Stimulated activated CD4-positive, alpha-beta T cell treated with anti-CD3 and anti-CD28 coated beads, Interleukin-4, amount 100 ng/mL, for 48 hours (primary cell): ENCODE measurements at places on chromosomes 6 and 20.

GRCh38 chr6:1709234-1709641 is 99.5 kb downstream of the FOXC1 start:
- no peak for DNase-seq

GRCh38 chr6:96153775-96154174 is 138.0 kb downstream of the FUT9 start:
- no peak for DNase-seq

GRCh38 chr6:134512981-134513391 is 195.1 kb upstream of the SGK1 start:
- no peak for DNase-seq

DNA sequence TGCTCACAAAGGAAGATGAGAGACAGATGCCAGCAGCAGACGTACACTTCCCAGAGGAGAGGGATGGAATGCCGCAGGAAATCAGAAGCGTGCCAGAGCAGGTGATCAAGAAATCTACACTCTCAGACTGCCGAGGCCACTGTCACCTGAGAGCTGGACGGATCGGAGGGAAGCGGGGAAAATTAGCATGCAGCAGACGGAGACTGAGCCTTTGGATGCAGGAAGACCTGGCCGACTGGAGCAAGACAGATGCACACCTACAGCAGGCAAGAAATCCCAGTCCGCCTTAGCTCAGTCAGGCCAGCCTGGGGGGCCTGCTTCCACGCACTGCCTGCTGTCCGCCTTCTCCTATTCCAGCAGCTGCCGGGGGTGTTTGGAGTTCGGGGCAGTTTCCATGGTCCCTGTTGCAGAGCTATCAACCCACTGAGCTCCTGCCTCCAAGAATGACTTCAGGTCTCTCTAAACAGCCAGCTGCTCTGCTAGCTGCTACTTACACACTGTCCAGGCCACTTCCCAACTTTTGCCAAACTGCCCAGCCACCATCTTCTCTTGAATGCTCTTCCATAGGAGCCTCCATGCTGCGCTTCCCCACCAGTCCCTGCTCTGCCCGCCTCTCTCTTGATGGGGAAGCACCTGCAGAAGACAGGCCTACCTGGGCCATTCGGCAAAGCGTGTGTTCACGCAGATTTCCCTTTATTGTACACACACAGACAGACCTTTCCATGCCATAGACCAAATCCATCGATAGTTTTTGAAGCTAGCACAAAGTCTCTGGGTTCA is 368.5 kb downstream of the ZFAND3 start:
- no peak for DNase-seq

DNA sequence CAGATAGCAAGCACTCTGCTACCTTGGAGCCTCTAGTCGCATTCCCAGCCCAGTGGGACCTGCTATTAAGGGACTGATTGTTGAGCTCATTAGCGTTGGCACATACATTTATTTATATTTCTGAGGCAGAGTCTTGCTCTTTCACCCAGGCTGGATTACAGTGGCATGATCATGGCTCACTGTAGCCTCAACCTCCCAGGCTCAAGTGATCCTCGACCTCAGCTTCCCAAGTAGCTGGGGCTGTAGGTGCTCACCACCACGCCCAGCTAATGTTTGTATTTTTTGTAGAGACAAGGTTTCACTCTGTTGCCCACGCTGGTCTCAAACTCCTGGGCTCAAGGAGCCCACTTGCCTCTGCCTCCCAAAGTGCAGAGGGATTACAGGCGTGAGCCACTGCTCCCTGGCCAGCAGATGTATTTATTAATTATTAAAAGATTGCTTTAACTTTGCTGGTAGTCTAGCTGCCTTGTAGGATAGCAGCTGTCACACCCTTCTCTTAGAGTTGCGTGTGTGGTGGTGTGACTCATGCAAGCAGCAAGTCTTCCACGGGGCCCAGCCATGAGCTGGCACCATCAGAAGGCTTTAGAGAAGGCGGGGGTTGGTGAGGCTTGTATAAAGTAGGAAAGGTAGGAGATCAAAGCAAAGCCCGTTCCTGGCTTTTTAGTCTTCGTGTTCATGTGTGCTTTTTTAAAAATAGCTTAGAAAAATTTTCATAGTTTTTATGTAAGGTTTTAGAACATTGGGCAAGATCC is 16.5 kb downstream of the ACTR5 start:
- DNase-seq: peak; percentile 47

GRCh38 chr20:1214838-1215261 is 11.0 kb upstream of the RAD21L1 start:
- DNase-seq: no peak

GRCh38 chr20:37622728-37623127 is 71.1 kb upstream of the CTNNBL1 start:
- no peak for DNase-seq

DNA sequence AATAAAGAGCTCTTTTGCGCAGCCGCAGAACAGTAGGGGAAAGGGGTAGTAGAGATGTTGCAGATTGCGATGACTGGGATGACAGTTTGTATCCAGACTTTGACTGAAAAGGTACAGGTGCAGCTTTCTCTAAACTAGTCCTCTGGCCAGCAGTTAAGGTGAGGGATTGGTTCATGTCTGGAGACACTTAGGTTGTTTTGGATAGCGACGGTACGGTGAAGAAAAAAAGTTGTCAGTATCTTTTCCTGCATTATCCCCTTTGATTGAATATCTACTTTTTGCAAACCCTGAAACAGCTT is 537 bp downstream of the PRR3 start:
- DNase-seq: no peak

DNA sequence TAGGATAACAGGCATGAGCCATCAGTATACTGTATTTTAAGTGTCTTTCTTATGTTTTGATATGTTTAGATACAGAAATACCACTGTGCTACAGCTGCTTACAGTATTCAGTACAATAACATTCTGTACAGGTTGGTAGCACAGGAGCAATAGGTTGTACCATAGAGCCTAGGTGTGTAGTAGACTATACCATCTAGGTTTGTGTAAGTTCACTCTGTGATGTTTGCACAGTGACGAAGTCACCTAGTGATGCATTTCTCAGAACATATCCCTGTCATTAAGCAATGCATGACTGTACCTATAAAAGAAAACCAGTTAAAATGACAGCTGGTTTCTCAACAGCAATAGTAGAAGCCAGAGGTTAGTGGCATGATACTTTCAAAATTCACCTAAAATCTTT is 3.0 kb upstream of the ZBTB24 start:
- DNase-seq: no peak

DNA sequence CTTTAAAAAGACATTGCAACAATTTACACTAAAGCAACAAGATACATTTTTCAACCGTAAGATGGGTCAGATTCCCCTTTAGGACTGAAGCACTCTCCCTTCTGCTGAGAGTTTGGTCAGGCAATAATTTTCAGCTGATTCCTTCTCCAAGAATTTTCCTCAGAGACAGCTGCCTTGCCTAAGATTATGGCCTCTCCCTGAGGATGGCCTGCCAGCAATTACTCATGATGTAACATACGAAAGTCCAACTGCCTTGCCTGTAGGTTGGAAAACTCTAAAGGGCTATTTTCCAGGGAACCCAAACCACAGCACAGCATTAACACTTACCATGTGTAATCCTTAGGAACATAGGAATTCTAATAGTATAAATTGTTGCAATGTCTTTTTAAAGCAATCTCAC is 229.1 kb upstream of the FLRT3 start:
- no peak for DNase-seq

DNA sequence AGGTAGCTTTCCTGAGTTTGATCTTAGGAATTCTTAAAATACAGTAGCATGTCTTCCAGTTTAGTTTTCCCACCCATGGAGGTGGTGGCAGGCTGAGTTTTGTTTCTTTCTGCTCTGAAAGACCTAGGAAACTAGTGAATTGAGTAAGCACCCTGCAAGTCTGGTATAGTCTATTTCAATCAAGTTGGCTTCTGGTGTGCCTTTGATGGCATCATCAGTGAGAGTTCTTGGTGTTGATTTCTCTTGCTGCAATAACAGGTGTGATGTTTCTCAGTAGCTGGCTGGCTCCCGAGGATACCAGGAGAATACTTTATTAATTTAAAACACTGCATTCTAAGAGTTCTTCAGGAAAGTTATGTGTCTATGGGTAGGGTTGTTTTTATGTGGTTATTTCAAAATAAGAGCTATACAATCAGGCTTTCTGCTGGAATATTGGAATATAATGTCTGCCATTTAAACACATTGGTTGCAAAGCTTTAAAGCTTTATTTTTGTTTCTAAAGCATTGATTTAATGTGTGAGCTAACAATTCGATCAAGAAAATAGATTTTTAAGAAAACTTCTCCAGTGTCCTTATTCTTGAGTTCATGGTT is 19.0 kb downstream of the VAPB start:
- DNase-seq: no peak

DNA sequence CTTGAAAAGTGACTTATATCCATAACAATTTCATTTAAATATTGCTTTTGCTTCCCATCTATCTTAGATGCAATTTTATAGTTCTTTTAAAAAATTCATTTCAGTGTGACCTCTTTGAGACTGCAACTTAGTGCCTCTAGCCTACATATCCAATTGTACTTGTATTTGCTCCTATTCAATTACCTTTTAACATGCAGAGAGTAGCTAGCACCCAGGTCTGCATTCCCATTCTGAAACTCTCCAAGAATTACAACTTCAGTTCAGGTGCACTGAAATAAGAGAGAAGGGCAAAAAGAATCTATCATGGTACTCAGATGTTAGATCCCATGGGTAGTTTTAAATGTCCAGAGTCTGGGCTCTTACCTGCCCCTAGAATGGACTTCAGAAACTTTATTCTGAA is 765.4 kb upstream of the SLC35B3 start:
- no peak for DNase-seq

DNA sequence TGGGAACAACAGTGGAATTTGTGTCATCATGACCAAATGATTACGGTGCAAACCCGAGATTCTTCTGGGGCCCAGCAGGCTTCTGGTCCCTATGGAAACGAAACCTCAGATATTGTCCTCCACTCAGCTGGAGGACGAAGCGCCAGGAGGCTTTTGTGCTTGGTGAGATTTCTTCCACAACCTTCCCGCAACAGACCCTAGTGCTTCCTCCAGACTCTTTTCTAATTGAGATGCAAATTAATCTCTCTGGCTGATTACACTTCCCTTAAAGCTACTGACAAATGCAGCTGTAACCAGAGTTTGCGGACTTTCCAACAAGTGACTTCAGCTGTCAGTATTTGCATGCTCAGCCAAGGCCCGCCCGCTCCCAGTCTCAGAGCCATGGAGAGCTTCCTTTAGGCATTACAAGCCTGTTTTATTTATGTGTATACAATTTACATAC is 96.0 kb downstream of the INSM1 start:
- no peak for DNase-seq

- DNase-seq: no peak
Observed at GRCh38 chr20:51359947-51360346, 182.6 kb downstream of the NFATC2 start.

DNA sequence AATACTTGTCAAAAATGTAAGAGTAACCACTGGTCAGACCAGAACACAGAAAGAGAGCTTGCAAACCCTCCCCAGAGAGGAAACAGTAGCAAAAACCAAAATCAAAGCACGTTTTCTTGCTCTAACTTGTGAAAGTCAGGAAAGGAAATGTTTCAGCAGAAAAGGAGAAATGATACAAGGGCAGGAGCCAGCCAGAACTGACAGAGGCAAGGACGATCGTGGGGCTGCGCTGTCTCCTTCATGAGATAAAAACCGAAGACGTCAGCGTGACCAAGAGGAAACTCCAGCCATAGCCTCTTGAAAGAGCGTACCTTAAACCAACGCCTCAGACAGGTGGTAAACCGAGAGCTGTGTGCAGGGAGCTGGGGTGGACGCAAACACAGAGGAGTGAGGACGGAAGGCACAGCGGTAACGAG is 27.5 kb downstream of the LAMA5 start:
- no peak for DNase-seq

DNA sequence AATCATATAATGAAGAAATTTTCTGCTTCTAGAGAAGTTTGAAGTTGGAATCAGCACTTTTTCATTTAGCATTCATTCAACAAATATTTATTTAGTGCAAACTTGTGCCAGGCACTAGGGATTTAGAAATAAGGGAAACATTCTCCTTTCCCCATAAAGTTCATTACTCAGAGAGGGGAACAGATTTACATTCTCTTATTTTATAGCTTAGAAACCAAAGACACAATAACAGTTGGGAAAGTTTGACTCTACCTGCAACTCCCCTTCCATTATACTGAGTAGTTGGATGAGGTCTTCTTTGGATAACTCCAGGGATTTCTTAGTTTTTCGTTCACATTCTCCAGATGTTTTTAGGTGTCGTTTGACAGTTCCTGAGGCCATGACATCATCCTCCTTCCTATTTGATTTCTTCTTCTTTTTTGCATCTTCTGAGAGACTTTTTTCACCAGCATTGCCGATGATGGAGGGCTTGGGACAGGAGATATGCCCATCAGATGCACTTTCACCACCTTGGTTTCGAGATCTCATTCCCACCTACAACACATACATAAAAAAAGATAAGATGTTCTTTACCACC is 79.1 kb downstream of the FILIP1 start:
- no peak for DNase-seq

GRCh38 chr20:57834306-57835073 is 124.7 kb upstream of the PMEPA1 start:
- no peak for DNase-seq

DNA sequence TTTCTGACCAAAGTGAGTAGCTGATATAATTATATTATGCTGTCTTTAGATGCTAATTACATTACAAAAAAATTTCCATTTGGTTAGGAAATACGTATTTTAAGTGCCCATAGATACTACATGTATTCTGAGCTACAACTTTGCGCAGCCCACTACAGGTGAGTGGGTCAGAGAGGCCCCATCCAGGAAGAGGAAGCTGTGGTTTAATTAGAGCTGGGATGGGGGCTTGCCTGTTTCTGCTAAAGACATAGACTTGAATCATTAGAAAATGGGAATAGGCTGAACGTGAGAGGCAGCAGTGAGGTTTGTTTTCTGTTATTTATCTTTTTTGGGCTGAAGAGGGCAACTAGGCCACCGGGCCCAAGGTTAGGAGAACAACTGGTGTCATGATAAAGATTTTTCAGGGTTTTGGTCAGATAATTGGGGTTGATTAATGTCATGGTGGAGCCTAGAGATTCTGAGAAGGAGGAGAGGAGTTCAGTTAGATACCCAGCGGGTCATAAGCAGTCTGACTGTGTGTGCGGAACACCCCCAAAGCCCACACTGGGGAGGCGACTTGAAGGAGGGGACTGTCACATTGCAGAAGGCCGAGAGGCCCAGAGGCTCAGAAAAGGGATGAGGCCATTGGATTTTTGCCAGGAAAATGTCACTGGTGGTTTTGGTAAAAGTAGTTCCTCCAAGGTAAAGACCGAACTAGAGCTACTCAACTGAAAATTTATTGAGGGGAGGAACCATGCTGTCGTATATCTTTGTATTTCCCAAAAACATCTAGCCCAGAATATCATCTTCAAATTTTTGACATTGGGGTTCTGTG is 14.5 kb upstream of the IRF4 start:
- no peak for DNase-seq
